ENCODE measurements at places on chromosomes 11 and 22.
A peak's percentile ranks its signal among the peaks of the same experiment; 100 is the strongest.

GRCh38 chr11:83480251-83480650 lies 194.1 kb upstream of the CCDC90B start:
- DNase-seq, result no peak

DNA sequence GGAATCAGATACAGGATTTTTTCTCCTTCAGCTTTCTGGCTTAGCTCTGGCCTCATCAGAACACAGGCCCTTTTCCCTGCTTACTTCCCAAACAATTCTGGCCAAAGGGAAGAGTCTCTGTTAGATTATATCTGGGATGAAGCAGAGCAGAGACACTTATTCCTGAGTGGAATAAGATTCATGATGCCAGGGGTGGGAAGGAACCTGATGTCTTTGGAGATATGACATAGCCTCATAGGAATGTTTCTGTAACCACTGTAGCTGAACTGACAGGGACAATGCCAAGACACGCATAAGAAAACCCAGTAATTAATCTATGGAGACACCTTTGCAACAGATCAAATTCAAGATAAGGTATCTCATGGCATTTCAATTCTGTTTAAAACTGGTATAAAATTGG lies 177.1 kb upstream of the RAG2 start:
- DNase-seq, result no peak

GRCh38 chr11:126268361-126268707 lies 361 bp downstream of the SRPRA start:
- no peak for DNase-seq

- no peak for DNase-seq
Observed at GRCh38 chr22:50087646-50088045, 2.2 kb upstream of the MOV10L1 start.

DNA sequence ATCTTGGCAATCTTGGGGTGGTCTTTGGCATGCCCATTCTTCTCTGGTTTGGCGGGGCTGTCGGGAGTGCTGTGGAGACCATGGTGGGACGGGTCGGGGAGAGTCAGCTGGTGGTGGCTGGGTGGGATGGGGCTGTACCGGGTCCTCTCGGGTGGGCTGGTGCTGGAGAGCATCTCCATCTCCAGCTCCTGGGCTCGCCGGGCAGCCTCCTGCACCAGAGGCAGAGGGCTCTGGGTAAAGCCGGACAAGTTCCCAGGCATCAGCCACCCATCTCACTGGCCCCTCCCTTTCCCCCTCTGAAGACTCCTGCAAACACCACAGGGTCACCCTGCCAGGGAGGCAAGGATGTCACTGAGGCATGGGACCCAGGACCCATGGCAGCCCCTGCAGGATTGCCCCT lies 25.1 kb downstream of the ANKK1 start:
- DNase-seq, result no peak

GRCh38 chr11:32794439-32794838 lies at the start of gene CCDC73:
Gene CCDC73 (minus strand): TSS chr11:32794662. CDS start chr11:32760243, 34,419 bp downstream.
- no peak for DNase-seq

DNA sequence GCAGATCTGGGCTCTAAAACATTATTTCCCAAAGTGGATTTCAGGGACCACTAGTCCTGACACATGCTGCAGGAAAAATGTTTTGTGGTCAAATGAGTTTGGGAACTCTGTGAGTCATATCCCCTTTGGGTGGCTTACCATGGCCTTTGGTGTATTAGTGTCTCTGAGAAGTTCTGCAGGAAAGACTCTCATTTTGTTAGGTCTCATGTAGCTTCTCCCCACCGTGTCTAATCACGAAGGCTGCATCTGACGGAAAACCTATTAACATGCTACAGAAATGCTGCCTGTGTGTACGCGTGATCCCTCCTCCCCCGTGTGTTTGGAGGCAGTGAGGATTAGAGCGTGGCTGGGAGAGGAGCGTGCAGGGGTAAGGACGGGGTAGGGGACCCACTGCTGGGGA lies 191.7 kb downstream of the ST3GAL4 start:
- DNase-seq, result peak; percentile 73

- no peak for DNase-seq
Observed at GRCh38 chr11:130209128-130209932, 49.7 kb downstream of the ST14 start.

DNA sequence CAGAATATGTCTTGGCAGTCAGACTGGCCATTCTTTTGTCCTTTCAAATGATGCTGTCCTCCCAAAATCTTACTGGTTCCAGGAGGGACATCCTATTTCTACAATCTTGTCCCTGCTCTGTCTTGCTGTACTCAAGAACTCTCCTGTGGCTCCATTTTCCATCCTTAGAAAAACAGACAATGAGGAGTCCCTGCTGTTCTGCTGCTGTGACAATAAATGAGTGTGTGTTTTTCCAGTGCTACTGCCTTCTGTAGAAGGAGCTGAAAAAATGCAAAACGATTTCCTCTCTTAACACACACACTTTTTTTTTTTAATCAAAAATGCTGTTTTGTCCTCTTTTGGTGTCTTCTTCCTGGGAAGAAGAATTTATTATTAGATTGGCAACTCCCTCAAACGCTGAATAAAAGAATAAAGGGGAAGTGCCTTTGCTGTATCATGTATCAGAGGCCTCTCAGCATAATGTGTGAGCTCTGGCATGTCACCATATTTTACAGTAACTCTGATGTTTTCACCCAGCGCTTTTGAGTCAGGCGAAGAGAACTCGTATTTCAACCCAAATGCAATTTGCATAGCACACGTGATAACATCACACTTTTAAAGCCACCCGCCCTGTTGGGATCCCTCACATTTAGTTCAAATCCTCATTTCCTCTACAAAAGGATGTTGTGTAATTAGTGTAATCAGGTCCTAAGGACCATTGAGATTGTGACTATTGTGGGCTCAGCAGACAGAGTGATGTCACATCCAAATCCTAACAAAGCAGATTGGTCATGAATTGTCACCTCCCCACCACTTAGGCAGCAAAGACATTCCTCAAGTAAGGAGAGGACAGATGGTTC lies 496.0 kb upstream of the LARGE1 start:
- DNase-seq, result no peak

DNA sequence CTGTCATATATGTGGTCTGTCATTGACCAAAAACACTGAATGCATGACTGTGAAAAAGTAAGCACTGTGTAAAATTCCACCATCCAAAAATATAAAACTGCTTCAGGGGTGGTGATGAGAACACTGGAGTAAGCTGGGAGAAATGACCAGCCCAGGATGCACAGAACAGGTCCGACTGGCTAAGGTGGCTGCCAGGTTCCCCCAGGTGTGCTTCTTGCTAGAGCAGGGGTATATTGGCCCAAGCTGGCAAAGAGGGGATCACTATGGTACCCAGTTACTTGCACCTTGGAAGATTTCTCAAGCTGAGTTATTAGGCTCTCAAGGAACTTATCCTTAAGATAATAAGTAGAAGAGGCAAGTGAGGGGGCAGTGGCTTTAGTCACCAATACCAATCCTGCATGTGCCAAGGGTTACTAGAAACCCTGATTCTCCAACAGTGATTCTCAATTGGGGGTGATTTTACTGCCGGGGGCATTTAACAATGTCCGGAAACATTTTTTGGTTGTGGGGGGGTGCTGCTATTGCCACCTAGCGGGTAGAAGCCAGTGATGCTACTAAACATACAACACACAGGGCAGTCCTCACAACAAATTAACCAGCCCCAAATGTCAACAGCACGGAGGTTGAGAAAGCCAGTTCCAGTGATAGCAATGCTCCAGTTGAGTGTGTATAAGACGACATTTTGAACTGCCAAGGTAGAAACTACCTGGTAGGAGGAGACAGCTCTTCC lies 15.7 kb downstream of the SNU13 start:
- DNase-seq, result no peak

GRCh38 chr11:72630104-72630852 lies 43.9 kb downstream of the PDE2A start:
- no peak for DNase-seq

DNA sequence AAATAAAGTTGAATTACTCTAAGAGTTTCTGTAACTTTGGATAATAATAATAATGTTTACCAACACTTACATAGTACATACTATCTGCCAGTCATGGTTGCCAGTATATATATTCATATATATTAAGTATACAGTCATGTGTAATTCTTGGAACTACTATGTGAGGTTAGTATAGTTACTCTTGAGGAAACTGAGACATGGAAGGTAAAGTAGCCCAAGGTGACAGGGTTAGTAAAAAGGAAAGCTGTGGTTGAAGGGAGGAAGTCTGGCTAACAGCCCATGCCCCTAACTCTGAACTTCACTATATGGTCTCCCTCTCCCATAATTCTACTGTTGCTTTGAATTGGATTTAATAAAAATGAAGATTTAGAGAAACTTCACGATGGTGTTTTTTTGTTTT lies 24.9 kb downstream of the FDX1 start:
- DNase-seq, result no peak

- DNase-seq, result no peak
Observed at GRCh38 chr11:16167706-16168487, 188.4 kb downstream of the SOX6 start.

- DNase-seq, result no peak
Observed at GRCh38 chr22:39254789-39255298, 10.1 kb upstream of the PDGFB start.

DNA sequence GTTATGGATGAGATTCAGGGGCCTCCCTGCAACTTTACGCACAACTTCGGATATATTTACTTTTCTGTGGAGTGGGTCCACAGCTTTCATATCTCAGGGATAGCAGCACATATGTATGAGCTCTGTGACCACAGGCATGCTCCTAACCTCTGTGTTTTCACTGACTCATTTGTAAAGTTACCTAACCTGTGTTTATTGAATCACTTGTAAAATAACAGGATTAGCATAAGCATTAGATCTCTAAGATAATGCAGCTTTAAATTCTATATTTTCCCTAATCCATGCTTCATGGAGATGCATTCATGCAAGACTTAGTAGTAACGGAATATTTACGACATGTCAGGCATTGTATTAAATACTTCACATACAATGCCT lies 47.9 kb upstream of the DDI1 start:
- no peak for DNase-seq

GRCh38 chr22:38204784-38205183 lies 3.0 kb downstream of the MAFF start:
- DNase-seq, result no peak

GRCh38 chr11:92711926-92712325 lies 257.5 kb upstream of the MTNR1B start:
- DNase-seq, result no peak

GRCh38 chr11:58688789-58689503 lies 42.8 kb downstream of the GLYAT start:
- DNase-seq, result peak; percentile 24

DNA sequence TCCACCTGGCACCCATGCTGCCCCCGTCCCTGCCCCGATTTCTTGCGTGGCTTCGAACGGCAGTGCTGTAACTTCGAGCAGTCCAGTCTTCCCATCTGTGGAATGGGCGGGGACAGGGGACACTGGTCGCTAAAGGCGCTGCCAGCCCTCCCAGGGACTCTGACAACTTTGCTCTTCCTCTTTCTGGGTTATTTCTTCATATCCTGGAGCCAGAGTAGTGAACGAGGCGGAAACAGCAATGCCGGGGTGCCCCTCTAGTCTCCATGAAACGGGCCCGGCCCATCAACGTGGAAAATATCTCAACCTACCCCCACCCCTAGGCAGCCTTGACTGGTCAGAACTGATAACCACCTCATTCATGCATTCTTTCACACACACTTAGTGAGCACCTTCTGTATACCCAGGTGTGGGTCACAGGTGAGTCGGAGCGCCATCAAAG lies 42.8 kb downstream of the TRIOBP start:
- no peak for DNase-seq

- no peak for DNase-seq
Observed at GRCh38 chr11:32489464-32489863, 54.1 kb upstream of the WT1 start.

- peak; percentile 13 for DNase-seq
Observed at GRCh38 chr11:44708009-44708408, 18.8 kb upstream of the TSPAN18 start.

DNA sequence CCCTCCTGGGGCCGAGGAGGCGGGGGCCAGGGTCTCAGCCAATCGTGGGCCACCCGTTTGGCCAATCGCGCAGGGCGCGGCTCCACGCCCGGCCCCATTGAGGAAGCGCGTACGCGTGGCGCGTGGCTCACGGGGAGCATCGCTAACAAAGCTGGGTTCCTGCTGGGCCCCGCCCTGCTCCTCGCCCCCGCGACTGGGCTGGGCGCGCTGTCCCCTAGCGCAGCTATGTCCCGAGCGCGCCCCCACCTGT lies 614 bp upstream of the ASCL2 start:
- no peak for DNase-seq

DNA sequence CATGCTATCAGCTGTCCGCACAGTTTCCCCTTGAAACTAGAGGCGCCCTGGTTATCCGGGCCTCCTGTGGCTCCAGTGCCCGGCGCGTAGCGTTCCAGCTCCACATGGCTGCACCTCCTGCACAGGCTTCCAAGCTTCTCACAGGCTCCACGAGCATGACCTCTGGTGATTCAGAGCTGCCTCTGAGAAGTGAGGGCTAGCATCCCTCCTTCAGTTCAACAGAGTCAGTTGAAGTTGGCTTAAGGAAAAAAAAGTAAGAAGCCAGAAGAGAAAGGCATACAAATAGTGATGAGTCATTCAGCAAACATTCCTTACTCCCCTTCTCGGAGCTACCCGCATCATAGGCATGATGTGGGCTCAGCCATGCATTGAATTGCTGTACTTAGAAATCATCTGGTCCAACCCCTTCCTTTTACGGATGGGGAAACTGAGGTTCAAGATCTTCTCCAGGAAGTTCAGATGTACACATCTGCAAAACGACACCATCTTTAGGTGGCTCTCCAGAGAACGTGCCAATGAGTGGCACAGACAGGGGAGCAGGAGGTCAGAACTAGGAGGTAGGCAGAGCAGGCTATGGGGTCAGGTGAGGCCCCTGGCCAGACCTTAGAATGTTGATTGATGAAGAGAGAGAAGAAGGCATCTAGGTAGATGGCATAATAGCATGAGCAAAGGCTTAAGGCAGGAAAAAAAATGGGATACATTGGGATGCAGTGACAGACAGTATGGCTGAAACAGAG lies 216.3 kb upstream of the TBCEL start:
- peak; percentile 67 for DNase-seq

DNA sequence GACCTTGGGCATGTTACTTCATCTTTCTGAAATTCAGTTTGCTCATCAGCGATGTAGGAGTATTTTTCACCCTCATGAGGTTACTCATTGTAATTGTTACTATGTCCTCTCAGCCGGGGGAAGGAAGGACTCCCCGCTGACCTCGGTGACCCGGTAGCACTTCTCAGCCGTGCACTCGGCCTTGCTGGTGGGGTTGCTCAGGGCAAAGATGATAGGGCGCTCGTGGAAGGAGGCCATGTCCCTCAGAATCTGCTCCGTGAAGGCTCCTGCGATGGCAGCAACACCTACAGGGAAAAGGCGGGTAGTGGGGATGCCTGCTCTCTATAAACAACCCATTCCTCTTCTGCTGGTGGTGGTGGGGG lies 72.2 kb downstream of the CCDC81 start:
- DNase-seq, result no peak

GRCh38 chr11:96180341-96180740 lies 162.7 kb downstream of the MAML2 start:
- DNase-seq, result no peak
